ENCODE measurements at places on chromosomes 2 and 18.
A peak's percentile ranks its signal among the peaks of the same experiment; 100 is the strongest.

DNA sequence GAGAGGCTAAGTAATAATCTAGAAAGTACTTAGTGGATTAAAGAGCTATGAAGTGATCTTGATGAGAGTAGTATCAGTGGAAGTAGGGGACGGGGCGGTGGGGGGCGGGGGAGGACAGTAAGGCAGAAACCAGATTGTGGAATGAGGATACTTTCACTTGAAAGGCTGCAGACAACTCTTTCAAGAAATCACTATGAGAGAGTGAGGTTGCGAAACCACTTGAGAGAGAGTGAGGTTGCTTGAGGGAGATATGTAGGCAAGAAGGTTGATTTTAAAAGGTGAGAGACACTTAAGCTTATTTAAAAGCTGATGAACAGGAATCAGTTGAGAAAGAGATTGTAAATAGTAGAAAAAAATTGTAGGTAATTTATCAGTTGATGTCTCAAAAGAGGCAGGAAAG is 3.8 kb downstream of the ZNF397 start:
- no peak for DNase-seq

GRCh38 chr18:45197526-45197970 is 417.7 kb upstream of the SLC14A2 start:
- DNase-seq: peak; percentile 47

GRCh38 chr2:221833966-221834365 is 261.9 kb upstream of the EPHA4 start:
- no peak for DNase-seq

- DNase-seq: no peak
Observed at GRCh38 chr2:176121190-176122051, 1.1 kb upstream of the HOXD9 start.

DNA sequence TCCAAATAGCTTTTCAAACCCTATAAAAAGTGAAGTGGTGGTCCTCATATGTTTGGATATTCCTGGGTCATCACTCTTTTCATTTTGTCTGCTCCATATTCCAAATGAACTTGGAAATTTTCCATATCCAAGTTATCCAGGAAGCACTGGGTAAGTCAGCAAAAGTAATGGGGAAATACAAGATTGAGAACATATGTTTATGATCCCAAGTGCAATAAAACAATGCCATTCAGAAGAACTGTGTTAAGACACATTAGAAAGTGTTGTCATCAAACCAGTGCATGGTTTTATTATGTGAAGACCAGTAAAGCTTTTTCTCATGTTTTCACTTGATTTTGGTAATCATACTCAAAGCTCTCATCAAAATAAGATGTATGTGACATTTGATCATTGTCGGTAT is 363.4 kb downstream of the RPRM start:
- no peak for DNase-seq

DNA sequence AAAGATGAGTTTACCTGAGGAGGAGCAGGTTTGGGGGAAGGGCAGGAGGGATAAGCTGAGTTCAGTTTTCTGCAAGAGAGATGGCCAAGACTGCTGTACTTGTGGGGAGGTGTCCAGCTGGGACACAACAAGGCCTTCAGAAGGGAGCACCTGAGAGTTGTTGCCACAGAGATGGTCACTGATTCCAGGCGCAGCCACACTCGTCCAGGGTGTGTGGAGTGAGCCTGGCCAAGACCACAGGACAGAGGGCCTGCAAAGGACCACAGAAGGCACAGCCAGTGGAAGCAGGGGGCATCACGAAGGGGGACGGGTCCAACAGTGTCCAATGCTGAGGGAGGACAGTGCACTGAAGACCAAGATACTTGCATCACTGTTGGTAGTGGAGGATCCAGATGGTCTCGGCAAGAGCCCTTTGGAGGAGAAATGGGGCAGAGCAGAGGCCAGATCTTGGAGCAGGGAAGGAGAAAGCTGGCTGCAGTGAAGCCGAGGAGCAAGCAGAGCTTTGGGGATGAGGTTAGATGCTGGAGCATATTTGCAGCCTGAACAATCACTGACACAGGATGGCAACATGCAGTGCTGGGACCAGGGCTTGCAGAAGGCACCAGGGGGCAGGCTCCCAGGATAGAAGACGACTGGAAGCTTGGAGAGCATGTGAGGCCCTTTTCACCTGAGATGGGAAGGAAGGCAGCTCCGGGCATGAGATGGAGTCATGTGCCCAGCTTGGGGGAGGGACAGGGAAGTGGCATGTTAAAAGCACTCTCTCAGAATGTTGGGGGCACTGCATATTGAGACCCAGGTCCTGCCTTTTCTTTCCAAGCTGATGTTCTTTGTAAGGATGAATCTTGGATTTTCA is 214.0 kb downstream of the CYP26B1 start:
- no peak for DNase-seq

GRCh38 chr18:28793901-28794300 is 617.0 kb upstream of the CDH2 start:
- DNase-seq: no peak

- DNase-seq: no peak
Observed at GRCh38 chr2:60992985-60993392, 24.5 kb upstream of the PEX13 start.

GRCh38 chr2:37262522-37262921 is 31.1 kb downstream of the NDUFAF7 start:
- DNase-seq: no peak

GRCh38 chr2:74428675-74429074 is 7.1 kb downstream of the WDR54 start:
- DNase-seq: no peak

GRCh38 chr2:197182668-197183067 is 127.9 kb downstream of the ANKRD44 start:
- DNase-seq: no peak

GRCh38 chr2:232026910-232027309 is 65.4 kb downstream of the DIS3L2 start:
- no peak for DNase-seq

DNA sequence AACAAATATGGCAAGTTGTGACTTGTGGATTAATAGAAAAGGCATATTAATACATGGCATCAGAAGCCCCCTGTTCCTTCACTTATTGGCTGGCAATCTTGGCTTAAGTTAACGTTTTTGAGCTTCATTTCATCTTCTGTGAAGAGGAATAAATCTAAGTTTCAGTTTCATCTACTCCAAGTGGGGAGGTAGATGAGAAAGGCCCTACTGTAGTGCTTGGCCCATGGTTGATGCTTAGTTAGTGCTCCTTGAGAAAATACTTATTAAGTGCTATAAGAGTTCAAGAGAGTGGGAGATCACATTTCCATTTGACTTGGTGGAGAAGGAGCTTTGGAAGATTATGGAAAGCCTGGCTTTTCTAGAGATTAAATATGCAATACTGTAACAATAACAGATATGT is 244.3 kb downstream of the BABAM2 start:
- no peak for DNase-seq

- DNase-seq: no peak
Observed at GRCh38 chr18:35694808-35695207, 113.3 kb downstream of the GALNT1 start.

- no peak for DNase-seq
Observed at GRCh38 chr2:190664240-190664639, 15.4 kb downstream of the NAB1 start.

GRCh38 chr2:105858868-105859693 is 114.4 kb downstream of the NCK2 start:
- peak; percentile 51 for DNase-seq
